ENCODE measurements at places on chromosomes 6 and 20. TPM values are rescaled to one million over a fixed set of nuclear protein-coding genes. Genes with fewer than 3 reads are reported as not detected.

Gene FKBP5
- total RNA-seq = 44.9 TPM

Gene RUNX2
- total RNA-seq = not detected

Gene SLC26A8
- total RNA-seq = not detected

Gene MYB
- total RNA-seq = not detected

Gene ARHGAP18
- total RNA-seq = 77.1 TPM

Gene BLCAP
- total RNA-seq = 42.4 TPM

Gene ABRACL
- 183 TPM for total RNA-seq

Gene MAN1A1
- 28.1 TPM for total RNA-seq

Gene TEAD3
- 0.27 TPM for total RNA-seq

Gene CLPSL1
- not detected for total RNA-seq

Gene PBOV1
- not detected for total RNA-seq

Gene BPIFA3
- not detected for total RNA-seq

Gene GABRR2
- total RNA-seq = not detected

Gene OR2W1
- not detected for total RNA-seq

Gene DDO
- total RNA-seq = 0.84 TPM

Gene BPIFB2
- not detected for total RNA-seq

Gene EPHA7
- not detected for total RNA-seq

Gene TBC1D32
- total RNA-seq = 3.4 TPM

Gene PRPF6
- 56.6 TPM for total RNA-seq
